ENCODE measurements at places on chromosomes 11 and 22.

- DNase-seq: no peak
These were observed 46.1 kb downstream of the RRAS2 start for GRCh38 chr11:14312736-14313438.

- no peak for DNase-seq
These were observed 115.8 kb upstream of the NECTIN1 start for GRCh38 chr11:119844808-119845207.

GRCh38 chr11:72621008-72621610 lies 53.1 kb downstream of the PDE2A start:
- DNase-seq: no peak

DNA sequence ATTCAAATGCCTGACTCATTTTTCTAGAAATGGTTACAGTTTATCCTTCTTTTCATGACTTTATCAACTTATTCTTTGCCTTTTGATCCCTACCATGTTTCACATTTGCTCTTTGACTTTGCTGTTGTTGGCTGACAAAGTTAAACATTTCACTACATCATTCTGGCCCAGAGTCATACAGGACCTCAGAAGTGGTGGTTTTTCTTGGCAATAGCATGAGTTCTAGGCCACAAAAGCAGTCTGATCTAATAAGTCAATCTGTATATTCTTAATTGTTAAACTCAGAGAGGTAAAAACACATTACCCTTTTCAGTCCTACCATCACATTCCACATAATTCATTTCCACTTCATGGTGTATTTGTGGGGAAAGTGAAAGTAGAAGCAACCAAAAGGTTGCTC lies 763.2 kb upstream of the TENM4 start:
- DNase-seq: no peak

DNA sequence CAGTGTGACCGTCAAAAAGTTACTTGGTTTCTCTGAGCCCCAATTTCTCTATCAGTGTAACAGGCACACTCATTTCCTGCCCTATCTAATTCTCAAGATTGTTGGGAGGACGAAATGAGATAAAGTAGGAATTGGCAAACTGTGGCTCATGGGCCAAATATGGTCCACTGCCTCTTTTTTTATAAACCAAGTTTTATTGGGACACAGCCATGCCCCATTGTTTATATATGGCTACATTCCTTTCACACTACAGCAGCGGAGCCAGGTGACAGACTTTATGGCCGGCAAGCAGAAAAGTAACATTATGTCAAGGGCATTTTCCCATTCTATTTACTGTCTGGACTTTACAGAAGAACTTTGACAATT lies 116.7 kb upstream of the TIMP3 start:
- DNase-seq: no peak

DNA sequence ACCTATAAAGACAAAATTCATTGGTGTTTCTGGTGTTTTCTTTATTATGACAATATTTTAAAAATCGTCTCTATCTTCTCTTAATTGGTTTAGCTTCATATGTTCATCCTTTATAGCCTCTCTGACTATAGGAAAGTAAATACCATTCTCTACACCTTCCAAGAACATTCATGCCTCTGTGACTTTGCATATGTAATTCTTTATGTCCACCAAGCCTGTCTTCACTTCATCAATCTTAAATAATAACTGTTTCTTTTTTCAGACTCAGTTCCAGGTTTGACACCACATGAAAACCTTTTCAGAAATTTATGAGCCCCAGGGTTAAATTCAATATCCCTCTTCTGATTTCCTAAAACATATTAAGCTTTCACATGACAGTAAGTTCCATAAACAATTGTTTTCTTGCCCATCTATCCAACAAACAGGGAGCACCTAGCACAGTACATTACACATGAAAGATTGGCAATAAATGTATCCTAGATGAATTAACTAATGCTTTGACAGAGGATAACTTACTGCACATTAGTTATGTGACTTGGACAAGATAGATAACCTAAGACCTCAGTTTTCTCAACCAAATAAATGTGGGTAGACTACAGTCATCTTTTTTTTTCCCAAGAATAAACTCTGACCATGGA lies 886.1 kb downstream of the LRRC4C start:
- no peak for DNase-seq

DNA sequence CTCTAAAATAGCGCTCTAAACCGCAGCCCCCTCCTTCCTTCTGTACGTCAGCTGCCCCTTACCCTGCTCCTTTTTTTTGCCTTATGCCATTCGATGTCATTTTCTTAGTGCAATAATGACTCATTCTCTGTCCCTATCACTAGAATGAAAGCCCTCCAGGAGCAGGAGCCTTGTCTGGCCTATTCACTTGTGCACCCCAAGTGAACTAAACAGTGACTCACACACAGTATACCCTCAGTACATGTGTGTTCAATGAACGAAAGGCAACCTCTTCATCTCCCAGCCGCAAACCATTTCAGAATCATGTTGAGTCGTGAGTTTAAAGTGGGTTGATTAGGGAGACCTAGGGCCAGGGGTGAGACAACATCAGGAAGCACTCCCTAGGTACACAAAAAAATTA lies 50.7 kb upstream of the SPATA19 start:
- DNase-seq: no peak

DNA sequence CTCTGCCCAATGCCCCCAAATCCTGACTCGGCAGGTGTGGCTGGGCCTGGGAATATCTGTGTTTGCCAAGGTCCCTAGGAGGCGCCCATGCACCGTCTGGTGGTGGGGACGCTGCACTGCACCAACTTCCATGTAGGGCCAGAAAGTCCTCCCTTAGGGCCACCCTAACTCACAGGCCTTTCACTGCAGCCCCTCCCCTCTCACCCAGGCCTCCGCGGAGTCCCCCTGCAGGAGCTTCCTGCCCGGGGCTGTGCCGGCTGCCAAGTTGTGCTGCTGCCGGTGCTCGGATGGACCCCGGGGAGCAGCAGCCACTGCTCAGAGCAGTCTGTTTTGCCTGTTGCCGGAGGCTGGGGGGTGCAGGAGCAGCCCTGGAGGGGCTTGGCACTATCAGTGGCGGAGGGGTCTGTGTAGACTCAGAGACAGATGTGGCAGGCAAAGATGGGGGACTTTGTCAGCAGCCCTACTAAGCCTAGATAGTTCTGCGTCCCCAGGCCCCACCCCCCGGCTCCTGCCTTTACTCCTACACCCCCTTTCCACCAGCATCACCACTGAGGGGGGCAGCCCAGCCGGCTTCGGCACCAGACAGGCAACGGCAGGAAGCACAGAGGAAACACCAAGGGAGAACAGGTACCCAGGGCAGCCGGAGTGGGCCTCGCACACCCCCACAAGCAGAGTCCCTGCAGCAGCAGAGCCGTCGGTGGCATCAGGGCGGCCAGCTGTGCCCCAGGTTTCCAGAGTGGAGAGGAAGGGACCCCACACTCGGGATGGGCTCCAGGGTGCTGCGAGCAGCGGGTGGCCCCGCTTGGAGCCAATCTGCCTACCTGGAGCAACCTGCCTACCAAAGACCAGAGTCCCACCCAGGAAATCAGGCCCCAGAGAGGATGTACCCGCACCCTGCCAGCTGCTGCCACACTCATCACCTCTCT lies 124.3 kb downstream of the TRIM29 start:
- DNase-seq: no peak

GRCh38 chr11:6438979-6439571 lies 1.7 kb downstream of the HPX start:
- DNase-seq: no peak

- no peak for DNase-seq
These were observed 4.4 kb upstream of the FAM181B start for GRCh38 chr11:82738091-82738490.

DNA sequence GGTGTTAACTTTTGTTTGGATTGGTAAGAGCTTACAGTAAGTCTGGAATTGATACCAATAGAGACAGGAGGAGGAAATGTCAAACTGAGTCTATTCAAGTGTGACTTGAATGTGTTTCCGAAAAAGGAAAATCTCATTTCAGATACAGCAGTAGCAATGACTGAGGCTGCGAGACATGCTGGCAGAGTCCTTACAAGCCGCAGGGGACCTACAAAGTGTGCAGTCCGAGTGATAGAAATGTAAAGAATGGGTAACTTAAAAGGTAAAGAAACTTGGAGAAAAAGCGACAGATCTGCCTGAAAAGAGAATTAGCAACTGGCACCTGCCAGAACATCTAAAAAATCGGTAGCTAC lies 444 bp downstream of the CWF19L2 start:
- DNase-seq: no peak

GRCh38 chr11:114293201-114293711 lies 2.9 kb upstream of the NNMT start:
- no peak for DNase-seq

DNA sequence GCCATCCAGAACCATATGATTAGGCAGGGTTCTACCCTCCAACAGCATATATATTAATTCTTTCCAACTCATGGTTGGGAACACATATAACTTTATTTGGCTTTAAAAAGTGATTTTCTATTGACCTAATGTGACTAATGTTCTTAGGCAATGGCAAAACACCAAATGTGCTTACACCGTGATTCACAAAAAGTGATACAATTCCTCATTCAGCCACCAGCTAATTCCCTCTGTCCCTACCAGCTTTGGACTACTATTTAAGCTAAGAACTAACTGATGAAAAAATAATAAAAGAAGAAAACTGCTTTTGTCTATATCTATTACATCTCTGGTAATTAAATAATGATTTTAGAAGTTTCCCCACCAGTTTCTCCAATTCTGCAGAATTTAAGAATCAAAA lies 4.7 kb downstream of the CTSC start:
- DNase-seq: no peak

DNA sequence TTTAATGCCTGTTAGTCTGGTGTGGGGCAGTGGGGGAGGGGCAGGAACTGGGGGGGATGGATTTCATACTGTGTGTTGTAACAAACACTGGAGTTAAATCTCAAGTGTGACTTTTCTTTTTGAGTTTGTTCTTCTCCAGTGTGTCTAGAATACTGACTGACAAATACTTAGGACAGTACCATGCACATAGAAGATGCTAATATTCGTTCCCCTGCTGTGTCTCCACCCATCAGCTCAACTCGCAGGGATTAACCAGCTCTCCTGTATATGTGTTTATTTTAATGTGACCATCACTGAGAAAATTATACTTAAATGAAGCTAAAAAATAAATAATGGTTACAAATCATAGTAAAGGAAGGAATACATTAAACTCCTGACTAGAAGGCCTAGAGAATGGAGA lies 150.9 kb upstream of the E2F8 start:
- DNase-seq: no peak

Measured in stimulated activated CD4-positive, alpha-beta T cell treated with anti-CD3 and anti-CD28 coated beads, Interleukin-15, amount 100 ng/mL, for 1 hour (primary cell).